ENCODE measurements at places on chromosomes 3 and 15.

DNA sequence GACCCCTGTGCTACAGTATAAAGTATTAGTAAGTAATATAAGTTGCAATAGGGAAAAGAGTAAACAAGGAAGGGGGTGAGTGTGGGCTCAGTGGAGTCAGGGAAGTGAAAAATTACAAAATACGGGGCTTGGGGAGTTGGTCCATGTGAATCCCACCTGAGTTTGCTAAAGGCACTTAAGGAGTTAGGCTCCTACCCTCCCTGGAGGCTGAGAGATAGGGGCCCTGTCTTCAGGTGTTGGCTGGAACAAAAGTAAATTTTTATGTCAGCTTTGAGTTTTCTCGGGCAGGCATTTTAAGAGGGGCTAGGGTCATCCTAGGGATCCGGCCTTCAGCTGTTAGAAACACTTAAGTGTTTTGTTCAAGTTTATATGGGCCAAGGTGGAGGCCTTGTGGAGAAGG is 8.2 kb downstream of the TRPC1 start:
- DNase-seq, result no peak

- DNase-seq, result no peak
Observed at GRCh38 chr3:186287711-186288110, 74.3 kb downstream of the DGKG start.

- DNase-seq, result peak; percentile 91
Observed at GRCh38 chr3:129026728-129027543, 25.8 kb downstream of the EFCC1 start.

GRCh38 chr3:157353652-157354051 is 83.0 kb upstream of the PTX3 start:
- DNase-seq, result no peak

- DNase-seq, result peak; percentile 59
Observed at GRCh38 chr15:90482124-90483011, 47.4 kb upstream of the CRTC3 start.

- DNase-seq, result no peak
Observed at GRCh38 chr15:100330221-100330620, 11.6 kb downstream of the ADAMTS17 start.

DNA sequence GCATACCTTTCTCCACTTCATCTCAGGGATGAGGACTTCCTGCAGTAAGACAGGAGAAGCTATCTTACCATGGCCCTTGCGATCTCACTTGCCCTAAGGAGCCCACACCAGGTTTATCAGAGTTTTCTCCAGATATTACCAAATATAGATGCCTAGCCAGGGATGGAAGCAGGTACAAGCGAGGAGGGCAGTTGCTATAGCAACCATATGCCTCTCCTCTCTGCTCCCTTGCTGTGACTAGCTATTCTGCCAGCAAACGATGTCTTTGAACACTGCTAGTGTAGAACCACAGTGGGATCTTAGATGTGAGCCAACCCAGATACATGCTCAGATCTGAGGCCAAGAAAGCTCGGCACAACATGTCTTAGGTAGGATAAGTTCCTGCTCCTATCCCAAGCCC is 33.9 kb downstream of the GRAMD2A start:
- DNase-seq, result no peak

DNA sequence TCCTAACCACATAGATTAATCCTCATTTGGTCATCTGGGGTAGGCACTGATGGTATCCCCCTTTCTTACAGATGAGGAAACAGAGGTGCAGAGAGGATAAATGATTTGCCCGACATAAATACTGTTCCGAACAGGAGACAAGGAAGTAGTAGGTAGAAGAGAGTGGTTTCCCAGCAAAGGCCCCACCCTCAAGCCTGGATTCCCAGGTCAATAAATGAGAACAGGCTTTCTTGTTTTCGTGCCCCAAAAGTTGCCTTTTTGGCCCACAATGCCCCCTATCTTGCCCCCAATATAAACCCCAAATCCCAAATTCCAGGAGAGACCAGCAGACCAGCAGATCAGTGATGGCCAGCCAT is 125.5 kb upstream of the PRR20G start:
- no peak for DNase-seq

DNA sequence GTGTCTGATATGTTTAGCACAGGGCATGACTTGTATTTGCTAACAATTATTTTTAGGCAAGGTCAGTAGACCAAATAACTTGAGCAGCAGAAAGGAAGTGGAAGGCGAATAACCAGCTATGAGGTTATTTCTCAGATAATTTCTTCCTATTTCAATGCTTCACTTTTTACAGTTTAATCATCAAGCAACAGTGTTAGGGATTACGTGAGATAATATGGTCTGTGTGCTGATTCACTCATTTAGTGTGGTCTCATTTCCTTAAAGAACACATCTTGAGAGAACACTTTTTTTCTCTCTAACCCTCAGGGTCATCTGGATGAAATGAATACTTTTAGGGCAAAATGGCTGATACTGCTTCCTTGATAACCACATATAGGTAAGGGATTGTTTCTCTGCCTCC is 126.0 kb upstream of the CCNL1 start:
- DNase-seq, result no peak

GRCh38 chr15:75817138-75817935 is 25.9 kb upstream of the UBE2Q2 start:
- DNase-seq, result no peak

GRCh38 chr15:63013052-63013808 is 29.3 kb upstream of the TPM1 start:
- DNase-seq, result no peak

- DNase-seq, result no peak
Observed at GRCh38 chr15:40372981-40373380, 9.5 kb upstream of the KNSTRN start.

- no peak for DNase-seq
Observed at GRCh38 chr3:143277531-143277930, 158.0 kb downstream of the CHST2 start.

DNA sequence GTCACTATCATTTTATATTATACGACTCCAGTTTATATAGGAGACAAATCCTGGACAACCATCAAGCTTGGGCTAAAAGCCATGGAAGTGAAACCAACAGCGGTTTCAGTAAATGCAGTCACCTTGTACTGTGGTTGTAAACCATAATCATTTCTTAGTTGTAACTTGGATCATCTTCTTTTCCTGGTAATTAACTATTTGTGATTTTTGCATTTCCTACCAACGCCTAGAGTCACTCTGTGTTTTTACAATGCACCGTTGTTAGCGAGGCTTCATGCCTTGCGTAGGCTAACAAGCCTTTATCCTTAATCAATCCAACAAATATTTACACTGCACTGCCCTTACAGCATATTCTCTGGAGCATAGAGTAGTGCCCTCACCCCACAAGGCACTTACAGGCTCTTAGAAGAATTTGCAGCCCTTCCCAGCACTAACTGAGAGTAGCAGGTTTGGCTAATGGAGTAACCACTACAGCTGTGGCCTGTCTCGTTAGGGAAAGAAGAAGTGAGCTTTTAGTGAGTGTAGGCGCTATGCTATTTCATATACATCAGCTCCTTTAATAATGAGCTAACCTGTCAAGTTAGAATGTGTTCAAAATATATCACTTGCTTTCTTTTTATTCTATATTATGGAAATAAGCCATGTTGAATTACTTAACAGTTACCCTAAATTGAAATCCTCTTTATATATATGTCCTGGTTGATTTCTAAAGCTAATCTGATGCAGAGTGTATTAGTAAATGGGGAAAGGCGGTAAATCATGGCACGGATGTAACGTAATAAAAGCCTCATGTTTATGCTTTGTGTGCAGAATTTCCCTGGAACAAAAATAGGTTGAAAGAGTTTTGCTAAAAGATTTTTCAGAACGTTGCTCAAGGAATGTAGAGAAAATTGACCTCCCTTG is 62.8 kb downstream of the ABHD2 start:
- DNase-seq, result no peak

GRCh38 chr3:114685161-114685560 is 391.3 kb downstream of the TIGIT start:
- peak; percentile 42 for DNase-seq

DNA sequence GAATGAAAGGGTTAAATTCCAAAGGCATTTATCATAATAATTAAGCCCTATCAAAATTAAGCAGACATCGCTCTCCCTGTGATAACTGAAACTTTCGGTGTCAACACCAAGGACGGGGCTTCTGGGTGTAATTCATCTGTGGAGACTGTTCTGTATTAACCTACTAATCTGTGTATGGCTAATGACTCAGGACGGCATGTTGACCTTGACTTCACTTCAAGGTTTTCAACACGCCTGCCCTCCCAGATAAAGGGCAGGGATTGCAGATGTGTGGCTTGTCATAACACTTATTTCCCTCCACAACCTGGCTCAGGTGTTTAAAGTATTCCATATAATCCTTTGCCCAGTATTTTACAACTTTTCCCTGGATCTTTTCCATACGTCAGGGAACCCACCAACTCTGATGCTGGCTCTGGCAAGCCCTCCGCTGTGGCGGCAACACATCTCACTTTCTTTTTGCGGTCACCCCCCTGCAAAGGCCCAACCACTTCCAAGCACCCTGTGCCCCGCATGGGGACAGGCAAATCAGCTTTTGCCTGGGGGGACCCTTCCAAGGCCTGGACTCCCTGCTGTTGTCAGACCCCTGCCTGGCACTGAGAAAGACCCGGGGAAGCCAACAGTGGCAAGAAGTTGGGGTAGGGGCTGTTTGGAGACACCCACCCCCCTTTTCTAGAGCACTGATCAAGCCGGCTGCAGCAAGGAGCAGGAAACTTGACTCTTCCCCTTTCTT is 93.2 kb upstream of the MEF2A start:
- no peak for DNase-seq

GRCh38 chr3:177960014-177960413 is 576.2 kb upstream of the KCNMB2 start:
- DNase-seq, result no peak

GRCh38 chr15:80246425-80246894 is 5.6 kb downstream of the CTXND1 start:
- no peak for DNase-seq

- DNase-seq, result no peak
Observed at GRCh38 chr3:73839032-73839431, 214.3 kb upstream of the PDZRN3 start.

GRCh38 chr3:169813757-169814517 is 1.2 kb upstream of the LRRC34 start:
- DNase-seq, result peak; percentile 41

- DNase-seq, result no peak
Observed at GRCh38 chr3:124999897-125000435, 55.8 kb downstream of the HEG1 start.

DNA sequence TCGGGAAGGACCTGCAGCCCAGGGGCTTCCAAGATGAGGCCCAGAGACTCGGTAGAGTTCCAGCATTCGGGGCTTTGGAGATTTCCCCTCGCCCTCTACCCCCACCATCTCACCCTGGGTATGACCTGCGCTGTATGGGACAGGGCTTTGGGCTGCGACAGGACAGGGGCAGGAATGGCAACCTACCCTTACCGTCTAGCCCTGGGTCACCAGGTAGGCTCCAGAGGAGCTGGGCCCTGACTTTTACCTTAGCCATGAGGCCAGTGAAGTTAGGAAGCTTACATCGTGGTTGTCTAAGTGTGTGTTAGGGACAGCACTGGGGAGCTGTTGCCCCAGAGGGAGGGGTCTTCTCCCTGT is 683 bp downstream of the PPM1M start:
- DNase-seq, result no peak

- DNase-seq, result no peak
Observed at GRCh38 chr3:111128884-111129283, 57.3 kb downstream of the NECTIN3 start.

- no peak for DNase-seq
Observed at GRCh38 chr15:60093273-60094067, 89.4 kb downstream of the FOXB1 start.

- DNase-seq, result no peak
Observed at GRCh38 chr15:74631408-74631807, 15.8 kb downstream of the CLK3 start.

- DNase-seq, result no peak
Observed at GRCh38 chr15:60184579-60184978, 180.5 kb downstream of the FOXB1 start.

DNA sequence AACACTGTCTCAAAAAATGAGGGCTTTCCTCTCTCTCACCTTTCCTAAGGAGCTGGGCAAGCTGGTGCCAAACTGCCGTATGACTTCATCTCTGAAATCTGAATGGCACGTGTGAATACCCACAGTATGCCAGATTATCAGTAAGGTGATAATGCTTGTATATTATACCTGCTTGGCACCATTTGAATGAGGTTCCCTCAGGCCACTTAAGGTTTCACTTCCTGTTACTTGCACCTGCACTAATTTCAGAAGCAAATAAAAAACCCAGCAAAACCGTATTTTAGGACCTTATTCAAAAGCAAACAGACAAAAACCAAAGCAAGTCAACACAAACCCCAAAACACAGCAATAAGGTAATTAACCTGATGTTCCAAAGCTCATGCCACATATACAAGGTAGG is 19.7 kb downstream of the FOXP1 start:
- DNase-seq, result no peak

DNA sequence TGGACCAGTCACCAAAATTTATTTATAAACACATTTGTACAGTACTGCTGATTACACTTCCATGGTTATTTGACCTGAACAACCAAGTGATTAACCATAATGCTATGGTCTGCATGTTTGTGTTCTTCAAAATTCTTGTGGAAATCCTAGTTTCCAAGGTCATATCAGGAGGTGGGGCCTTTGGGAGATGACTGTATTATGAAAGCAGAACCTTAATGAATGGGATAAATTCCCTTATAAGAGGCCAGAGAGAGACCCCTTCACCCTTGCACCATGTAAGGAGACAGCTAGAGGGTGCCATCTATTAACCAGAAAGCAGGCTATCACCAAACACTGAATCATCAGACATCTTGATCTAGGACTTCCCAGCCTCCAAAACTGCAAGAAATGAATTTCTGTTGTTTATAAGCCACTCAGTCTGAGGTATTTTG is 1.9 kb downstream of the SCAPER start:
- DNase-seq, result peak; percentile 16

DNA sequence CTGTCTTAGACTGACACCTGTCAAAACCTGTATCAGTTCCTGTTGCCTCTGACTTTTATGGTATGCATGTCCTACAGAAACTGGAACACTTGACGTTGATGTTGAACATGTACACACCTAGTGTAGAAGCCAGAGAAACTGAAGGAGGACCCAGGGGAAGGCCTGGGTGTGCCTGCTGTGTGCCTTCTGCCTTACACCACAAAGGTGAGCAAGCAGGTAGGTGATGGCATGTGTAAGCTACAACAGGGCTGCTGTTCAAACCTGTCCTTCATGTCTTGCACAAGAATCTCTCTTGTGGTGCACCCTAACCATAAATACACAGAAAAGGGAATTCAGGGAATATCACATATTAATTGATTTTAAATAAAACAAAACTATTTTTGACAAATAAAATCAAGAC is 13.6 kb upstream of the AQP9 start:
- no peak for DNase-seq

- DNase-seq, result no peak
Observed at GRCh38 chr3:63673111-63673510, 20.6 kb downstream of the SNTN start.

- DNase-seq, result no peak
Observed at GRCh38 chr15:57708047-57708446, 1.5 kb downstream of the POLR2M start.

DNA sequence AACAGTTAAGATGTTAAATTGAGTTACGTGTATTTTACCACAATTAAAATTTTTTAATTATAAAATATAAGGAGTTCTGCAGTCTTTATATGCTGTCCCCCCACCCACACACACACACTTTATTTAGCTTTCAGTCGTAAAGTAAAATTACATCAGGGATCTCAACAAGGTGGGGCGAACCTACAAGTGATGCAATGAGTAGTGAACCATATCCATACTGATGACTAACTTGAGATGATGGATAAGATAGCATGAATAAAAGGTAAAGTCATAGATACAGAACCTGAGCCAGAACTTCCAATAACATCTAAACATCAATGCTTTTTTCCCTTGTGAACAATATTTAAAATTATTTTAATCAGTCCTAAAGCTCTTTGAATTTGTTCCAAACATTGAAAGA is 77.2 kb downstream of the VPS13C start:
- DNase-seq, result no peak

Data from neural progenitor cell (in vitro differentiated cells).